Sciatic nerve (tissue), 2 donors: ENCODE measurements at places on chromosomes 2 and 18. TPM values are rescaled to one million over a fixed set of nuclear protein-coding genes. Genes with fewer than 3 reads are reported as not detected.

The CPO gene
- total RNA-seq: 0.89 TPM

The AQP12B gene
- total RNA-seq: not detected

The DIPK1C gene
- 1.4 TPM for total RNA-seq

The CDH20 gene
- total RNA-seq: 2.4 TPM

The VSNL1 gene
- 0.67 TPM for total RNA-seq

The EDAR gene
- 0.22 TPM for total RNA-seq

- DNase-seq: no peak
Measured at GRCh38 chr18:74333091-74333490, 17.5 kb downstream of the C18orf63 start.

- DNase-seq: no peak
Measured at GRCh38 chr2:239253701-239254436, 147.0 kb downstream of the HDAC4 start.

GRCh38 chr2:72438364-72438763 lies 290.7 kb upstream of the CYP26B1 start:
- no peak for DNase-seq

GRCh38 chr2:108367561-108368175 lies 10.1 kb upstream of the SULT1C4 start:
- no peak for DNase-seq

DNA sequence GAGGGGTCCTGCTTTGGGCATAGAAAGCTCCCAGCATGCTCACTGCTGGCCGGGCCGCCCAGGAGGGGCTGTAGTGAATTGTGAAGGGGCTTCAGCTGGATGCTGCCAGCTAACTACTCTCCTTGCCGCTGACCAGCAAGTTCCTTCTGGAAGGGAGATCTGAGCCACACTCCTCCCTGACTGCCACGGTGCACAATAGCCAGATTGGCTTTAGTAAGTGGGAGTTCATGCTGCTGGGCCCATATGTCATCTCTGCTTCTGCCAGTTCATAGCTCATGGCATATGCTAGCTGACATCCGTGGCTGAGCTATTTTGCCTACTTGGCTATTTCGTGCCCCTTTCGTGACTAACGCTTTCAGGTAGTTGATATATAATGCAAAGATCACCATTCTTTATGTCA lies 51.6 kb upstream of the ROCK2 start:
- no peak for DNase-seq

DNA sequence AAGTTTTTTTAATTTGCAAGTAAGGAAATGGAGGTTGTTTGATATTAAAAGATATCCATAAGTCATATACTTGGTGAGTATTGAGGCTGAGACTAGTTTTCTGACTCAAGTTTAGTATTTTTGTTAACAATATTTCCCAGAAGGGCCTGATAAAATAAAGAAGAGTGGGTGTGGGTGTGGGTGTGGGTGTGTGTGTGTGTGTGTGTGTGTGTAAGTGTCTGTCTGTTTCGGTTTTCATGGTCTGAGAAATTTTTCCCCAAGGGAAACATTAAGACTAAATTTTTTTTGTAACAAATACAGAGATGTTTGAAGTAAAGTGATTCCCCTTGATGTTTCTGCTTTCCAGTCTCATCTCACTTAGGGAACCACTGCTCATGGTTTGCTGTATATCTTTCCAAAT lies 36.5 kb downstream of the PPM1B start:
- DNase-seq: no peak

DNA sequence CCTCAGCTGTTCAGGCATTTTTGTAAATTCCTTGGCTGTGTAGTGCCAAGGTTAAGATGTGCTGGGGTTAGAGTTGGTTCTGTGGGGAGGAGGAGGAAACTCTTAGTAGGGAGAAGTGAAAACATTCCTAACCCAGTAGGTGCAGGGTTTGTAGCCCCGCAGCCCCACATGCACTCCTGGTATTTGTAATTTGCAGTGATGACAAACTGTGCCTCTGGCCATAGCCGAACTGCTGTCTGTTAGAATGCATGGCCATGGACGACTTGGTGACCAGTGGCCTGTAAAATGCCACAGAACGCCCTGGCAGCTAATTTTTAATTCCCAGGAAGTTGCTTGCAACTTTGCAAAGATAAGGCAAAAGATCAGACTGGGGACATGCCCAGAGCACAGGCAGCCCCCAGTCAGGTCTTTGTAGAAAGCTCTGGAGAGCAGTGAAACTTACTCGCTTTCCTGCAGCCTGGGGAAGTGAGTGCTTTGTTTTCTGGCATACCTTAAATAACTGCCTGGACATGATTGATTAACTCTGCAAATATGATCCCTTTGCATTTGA lies 38.4 kb downstream of the LYPD6B start:
- DNase-seq: no peak

GRCh38 chr2:209637293-209637692 lies 134.3 kb upstream of the UNC80 start:
- DNase-seq: no peak

DNA sequence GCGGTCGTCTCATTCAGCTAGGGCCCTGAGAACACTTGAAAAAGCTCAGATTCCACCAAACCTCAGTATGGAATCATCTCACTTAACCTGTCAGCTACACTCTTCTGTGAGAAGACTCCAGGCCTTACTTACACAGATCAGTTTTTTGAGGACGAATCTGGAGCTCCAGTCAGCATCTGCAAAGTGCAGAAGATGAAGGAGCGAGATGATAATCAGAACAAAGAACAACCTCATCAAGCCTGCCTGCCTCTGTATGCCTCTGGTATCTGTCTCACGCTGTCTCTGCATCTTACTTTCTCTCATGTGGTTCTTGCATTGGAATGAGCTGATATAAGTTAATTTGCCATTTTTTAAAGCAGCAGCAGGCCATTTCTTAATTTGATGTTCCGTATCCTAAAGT lies 444.1 kb upstream of the LRATD1 start:
- no peak for DNase-seq

GRCh38 chr2:112634153-112634873 lies 11.4 kb upstream of the SLC20A1 start:
- peak; percentile 35 for DNase-seq

GRCh38 chr2:241950413-241951315 lies 81.1 kb downstream of the RTP5 start:
- peak; percentile 93 for DNase-seq

- DNase-seq: no peak
Measured at GRCh38 chr18:62576845-62577512, 54.2 kb downstream of the ZCCHC2 start.

DNA sequence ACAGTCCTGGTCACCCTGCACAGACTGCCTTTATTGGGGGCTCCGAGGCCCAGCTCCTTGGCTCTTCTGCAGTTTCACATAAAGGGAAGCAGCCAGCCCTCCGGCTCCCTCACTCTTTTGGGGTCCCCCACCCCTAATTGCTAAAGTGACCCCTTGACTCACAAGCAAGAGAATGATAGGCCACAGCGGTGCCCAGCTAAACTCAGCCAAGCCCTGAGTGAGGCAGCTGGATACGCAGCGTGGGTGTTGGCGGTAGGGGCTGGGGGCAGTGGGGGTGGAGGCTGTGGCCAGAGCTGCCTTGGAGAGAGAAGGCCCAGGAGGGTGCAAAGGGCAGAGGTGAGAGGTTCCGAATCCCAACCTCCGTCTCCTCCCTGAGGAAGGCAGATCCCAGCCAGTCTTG lies 25.5 kb upstream of the ALPP start:
- DNase-seq: peak; percentile 42

DNA sequence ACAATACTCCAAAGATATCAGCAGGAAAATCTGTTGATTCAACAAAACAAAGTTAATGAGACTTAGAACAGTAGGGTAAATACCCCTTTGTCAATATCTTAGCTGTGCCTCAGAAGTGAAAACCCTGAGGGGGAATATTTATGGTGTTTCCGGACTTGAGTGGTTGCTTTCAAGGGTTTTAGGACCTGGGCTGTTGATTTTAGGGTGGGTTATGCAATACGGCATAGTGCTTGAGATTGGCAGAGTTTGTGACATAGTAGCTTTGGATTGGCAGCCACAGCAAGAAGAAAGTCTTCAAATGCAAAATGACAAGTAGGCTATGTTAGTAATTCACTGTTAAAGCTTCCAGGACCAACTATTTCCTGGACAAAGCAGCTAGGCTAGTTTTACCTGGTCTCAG lies 826.3 kb upstream of the CDH2 start:
- no peak for DNase-seq

DNA sequence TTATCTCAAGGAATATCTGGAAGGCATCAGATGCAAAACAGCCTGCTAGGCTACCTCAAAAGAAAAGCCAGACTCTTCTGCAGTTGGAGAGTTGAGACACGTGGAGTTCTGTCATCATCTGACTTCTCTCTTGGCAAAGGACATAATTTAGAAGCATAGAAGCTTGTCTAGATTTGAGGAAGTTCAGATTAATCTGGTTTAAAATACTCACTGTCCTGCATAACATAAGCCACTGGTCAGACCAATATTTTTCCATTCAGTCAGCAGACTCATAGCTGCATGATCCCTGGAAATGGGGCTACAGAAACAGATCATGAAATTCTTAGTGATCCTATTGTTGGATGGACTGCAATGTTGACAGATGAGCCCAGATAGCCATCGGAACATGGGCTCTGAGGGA lies 349.0 kb downstream of the TXNL1 start:
- DNase-seq: no peak
